ENCODE measurements at places on chromosomes 6 and 20.

DNA sequence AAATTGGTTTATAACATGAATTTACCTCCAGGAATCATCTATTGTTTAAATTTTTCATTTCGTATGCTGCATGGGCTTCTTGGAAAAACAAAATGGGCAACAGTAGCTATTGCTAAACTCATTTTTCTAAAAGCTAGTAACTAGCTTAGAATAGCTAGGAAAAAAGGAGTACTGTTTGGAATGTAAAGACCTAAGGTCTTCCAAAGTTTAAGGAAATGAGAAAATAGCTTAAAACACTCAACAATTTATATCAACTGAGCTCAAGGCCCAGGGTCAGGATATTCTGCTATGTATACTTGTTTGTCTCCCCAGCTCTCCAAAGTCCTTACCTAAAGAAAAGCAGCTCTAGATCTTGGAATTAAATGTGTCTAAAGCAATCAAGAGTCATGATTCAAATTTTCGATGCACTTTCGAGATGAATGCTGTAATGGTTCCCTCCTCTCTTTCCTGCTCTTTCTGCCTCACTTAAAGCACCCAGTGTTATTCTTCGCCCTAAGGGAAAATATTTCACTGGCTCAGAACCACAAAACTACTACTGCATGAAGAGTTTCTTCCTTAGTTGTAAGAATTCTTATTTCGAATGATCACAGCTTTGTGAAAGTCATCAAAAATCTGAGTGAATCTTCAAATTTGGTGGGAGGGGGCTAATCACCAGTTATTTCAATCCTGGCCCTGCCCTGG, 41.6 kb downstream of the LYRM4 start:
- DNase-seq: no peak

DNA sequence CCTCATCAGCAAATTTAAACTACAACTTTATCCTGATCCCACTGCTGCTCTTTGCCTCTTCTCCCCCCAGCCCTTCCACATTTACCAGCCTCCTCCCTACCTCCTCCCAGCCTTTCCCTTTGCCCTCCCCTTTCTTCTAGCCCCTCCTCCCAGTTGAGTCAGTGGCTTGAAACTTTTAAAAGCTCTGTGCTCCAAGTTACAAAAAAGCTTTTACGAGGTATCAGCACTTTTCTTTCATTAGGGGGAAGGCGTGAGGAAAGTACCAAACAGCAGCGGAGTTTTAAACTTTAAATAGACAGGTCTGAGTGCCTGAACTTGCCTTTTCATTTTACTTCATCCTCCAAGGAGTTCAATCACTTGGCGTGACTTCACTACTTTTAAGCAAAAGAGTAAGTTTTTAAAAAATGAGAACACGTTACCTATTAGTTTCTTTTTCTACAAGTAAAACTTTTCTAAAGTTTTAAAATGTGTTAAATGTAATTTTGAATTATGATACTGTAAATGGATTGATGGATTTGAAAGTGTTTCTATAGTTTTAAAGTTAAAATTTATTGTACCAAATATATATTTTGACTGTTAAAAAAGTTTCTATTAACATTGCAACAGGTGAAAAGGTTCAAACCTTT, at the start of gene GJA1:
GJA1 (plus strand) TSS at position 203 of the 626 bp plus-strand sequence. CDS start 11,202 bp downstream, outside the sequence.
- DNase-seq: no peak

DNA sequence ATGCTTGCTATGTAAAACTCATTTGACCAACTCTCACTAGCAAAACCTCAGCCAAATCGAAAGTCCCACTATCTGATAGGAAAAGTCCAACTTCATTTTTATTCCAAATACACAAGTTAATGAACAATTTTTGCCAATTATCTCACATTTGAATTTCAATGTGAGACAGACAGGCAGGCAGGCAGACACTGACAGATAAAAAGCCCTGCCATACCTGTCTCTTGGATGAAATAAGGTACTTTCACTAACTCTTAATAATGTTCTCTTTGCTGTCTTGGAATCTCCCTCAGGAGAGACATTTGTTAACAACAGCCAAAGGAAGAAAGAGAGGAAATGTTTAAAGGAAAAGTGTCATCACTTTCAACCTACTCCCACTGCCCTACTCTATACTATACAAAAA, 82.0 kb downstream of the RNGTT start:
- no peak for DNase-seq

GRCh38 chr6:28335040-28335563, 846 bp downstream of the ZSCAN31 start:
- DNase-seq: no peak

DNA sequence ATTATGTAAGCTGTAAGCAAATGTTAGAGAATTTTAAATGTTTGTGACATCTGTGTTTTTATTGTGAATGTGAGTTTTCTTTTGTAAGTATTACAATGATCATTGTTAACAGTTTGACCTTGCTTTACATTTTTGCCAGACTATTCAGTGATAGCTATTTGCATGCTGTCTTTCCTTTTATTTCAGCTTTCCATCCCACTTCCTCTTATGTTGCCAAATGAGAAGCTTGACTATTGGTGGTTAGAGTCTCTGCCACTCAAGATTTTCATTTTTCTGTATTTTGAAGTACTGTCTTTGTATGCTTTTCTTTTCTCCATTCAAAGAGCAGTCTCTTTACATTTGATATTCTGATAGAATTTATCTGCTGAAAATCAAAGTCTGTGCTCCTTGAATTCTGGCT, 104.1 kb downstream of the PRIM2 start:
- no peak for DNase-seq

DNA sequence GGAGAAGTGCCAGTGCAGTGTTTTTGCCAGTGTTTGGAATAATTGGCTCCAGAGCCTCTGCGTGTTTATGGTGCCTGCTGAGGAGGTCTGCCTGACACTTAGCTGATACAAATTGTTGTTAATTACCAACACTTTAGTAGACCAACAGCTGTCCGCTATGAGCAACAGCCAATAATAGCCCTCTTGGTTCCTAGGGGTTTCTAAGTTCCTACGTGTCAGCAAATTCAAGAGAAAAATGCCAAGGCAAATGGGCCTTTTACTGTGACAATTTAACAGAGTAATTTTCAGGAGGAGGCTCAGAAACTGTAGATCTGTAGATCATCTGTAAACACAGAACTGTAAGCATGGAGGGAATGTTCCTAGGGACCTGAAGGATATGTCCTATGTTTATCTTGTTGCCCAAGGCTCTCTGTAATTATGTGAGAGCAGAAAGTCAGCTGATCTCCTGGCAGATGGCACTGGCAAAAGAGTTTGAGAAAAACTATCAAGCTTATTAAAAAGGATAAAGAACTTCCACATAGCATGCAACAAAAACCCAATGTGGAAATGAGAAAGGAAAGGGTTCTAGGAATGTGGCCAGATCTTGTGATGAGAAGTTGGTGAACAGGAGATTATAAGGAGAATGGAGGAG, 157.7 kb downstream of the GJA1 start:
- no peak for DNase-seq

GRCh38 chr6:9100869-9101580, 665.7 kb upstream of the SLC35B3 start:
- DNase-seq: no peak

DNA sequence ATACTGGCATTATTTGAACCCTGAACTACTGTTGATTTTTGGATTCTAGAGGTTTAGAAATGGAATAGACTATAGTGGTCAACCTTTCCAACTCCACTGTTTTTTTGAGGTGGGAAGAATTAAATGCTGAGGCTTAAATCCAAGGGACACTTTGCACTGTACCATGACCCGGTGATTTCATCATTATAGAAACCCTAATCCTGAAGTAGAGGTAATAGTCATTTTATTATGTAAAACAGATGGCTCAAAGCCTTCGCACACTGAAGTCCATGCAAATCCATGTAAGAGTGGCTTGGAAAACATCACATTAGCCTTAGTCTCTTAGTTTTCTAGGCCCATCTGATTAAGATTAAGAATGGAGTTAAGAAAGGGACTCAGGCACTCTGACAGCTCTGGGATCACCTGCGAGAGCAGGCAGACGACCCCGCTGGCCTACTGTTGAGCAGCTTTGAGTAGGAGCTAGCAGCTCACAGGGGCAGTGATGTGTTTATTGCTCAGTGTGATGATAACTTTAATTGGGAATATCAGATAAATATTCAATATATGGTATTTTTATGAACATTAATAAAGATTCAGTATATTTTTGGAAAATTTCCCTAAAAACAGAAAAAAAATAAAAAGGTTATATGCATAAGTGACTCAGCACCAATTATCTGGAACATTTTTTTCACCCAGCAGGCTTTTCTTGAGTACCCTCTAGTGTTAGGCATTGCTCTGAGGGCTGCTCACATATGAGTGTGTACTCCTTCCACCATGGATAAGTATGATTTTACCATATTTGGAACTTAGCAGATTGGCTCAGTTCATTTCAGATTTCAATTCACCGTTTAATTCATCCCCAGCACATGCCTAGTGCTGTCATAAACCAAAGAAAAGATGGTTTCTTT, 13.4 kb downstream of the SLX4IP start:
- no peak for DNase-seq

- DNase-seq: no peak
Measured at GRCh38 chr6:169590376-169590939, 111.4 kb downstream of the WDR27 start.

GRCh38 chr6:25403150-25403549, 124.0 kb downstream of the CARMIL1 start:
- DNase-seq: no peak

GRCh38 chr6:70811788-70812187, 144.1 kb downstream of the SMAP1 start:
- DNase-seq: no peak

DNA sequence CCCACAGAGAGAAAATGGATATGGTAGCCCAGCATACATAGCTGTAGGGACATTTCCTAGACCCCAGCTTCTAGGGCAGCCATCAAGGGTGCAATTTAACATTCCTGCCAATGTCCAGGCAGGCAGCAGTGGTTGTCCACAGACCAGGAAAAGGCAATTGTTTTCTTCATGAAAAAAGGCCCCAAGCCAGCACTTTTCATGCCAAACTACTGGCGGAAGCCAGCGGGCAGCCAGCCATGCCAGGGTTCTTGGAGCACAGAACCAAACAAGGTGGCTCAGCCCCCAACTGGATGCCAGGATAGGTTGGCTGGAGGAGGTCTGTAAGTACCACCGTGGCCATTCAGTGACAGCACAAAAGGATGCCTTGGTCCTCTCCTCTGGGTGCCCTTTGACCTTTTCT, 94.6 kb downstream of the BANF2 start:
- no peak for DNase-seq

- DNase-seq: no peak
Measured at GRCh38 chr20:8635048-8635572, 433.8 kb upstream of the PLCB4 start.

- DNase-seq: no peak
Measured at GRCh38 chr6:116003668-116004067, 57.0 kb downstream of the FRK start.

GRCh38 chr6:110529355-110529754, 52.9 kb upstream of the SLC22A16 start:
- peak; percentile 57 for DNase-seq

GRCh38 chr6:111844921-111845320, 28.3 kb downstream of the FYN start:
- no peak for DNase-seq

DNA sequence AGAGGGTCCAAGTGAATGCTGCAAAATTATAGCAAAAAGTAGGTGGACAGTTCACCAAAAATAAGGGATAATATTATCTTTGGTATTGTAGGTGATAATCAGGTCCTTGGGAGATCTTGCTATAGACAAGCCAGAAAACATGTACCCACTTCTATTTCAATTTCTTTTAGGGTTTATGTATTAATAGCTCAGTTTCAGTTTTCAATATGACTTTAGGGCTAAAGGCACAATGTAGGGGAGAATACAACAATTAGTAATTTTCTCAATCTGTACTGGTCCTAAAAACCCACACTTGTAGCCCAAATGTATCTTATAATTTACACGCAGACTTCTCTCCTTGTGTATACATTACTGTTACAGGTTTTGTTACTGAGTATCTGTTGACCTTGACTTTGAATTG, 307.0 kb upstream of the ID4 start:
- DNase-seq: no peak

DNA sequence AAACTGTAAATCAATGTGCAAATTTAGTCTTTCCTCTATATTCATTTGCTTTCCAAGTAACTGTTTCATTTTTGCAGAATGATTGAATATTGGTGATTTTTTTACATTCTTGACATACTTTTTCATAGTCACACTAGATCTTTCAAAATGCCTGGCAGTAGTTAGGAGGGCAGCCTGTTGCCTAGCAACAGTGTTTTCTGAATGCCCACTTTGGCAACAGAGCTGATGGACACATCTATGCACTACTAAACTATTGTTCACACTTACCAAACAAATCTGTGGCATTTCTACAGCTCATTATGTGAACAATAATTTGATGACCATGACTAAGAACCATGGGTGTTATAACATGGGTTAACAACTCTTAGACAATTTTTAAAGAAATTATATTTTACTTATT, 438.0 kb upstream of the IMPG1 start:
- DNase-seq: no peak

DNA sequence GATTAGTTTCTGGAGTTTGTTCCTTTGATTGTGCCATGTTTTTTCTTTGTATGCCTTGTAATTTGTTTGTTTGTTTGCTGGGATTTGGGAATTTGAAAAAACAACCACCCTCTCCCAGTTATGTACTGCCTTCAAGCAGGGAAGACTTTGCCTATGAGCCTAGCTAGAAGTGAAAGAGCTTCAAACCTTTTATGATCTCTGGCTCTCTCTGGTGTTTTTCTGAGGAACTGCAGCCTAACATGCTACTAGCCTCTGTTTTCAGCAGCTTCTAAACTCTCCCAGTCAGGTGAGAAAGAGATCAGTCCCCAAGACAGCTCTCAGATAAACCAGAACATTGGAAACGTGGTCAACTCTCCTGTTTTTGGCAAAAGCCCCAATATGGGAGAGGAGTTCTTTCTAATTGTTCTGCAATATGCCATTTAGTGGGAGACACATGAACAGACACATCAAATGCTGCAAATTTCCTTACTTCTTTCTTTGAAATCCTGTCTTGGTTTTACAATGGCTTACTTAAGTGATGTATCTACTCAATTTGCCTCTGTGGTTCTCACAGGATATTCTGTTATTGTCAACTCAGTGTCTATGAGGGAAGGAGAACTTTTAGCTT, 58.9 kb upstream of the SERINC1 start:
- peak; percentile 45 for DNase-seq

GRCh38 chr20:34506480-34506879, 9.7 kb upstream of the DYNLRB1 start:
- no peak for DNase-seq

- DNase-seq: no peak
Measured at GRCh38 chr6:31464252-31465184, 33.4 kb upstream of the MICB start.

- DNase-seq: no peak
Measured at GRCh38 chr6:75498862-75499261, 5.3 kb upstream of the FILIP1 start.

All from CD14-positive monocyte (primary cell).